Activated T-cell treated with anti-CD3 and anti-CD28 coated beads, Interleukin-2, amount 50 U/mL, for 1 hour (primary cell): ENCODE measurements at places on chromosomes 16 and 17.

DNA sequence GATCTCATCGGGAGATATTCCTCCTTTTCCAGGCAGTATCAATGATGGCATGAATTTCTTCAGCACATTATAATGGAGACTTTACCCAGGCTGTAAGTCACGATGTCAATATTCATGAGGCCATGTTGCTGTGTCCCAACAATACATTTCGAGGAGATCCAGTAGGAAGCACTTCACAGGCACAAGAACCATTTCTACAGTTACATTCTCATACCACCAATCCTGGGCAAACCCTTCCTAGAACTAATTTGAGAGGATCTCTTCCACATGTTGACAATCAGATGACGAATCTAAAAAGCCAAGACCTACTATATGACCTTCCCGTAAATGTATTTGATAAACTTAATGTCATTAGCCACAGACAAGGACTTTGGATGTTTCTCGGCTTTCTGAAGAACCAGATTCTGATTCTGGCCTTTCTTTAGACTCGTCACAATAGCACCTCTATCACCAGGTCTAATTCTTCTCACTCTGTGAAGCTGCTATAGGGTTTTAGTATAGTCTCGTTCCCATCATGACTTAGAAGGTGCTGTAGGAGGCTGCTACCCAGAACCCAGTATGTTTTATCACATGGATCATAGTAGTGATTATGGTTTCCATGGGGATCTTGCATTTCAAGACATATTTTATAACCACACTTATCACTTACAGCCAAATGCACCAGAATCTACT is 40.2 kb downstream of the C16orf87 start:
- no peak for DNase-seq

- no peak for DNase-seq
These were observed 19.5 kb upstream of the SLC5A10 start for GRCh38 chr17:18932360-18933055.

- no peak for DNase-seq
These were observed 91.7 kb downstream of the RPGRIP1L start for GRCh38 chr16:53612003-53612402.

- no peak for DNase-seq
These were observed 59.4 kb downstream of the CMC2 start for GRCh38 chr16:80947239-80947638.

DNA sequence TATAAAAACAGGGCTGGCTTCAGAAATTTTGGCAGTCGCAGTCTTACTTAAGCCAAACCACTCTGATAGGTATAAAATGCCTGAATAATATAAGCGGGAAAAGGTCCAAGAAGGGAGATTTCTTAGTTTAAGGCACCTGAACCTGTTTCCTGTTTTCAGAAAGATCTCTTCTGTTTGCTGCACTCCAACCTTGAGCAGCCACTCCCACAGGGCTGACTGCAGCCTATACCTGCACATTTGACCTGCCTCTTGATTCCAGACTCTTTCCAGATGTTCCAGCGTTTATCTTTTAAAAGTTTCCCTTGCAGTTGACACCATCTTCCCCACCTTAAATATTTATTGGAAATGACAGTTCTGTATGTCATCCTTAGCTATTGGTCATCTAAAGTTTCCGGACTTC is 132.2 kb downstream of the SKAP1 start:
- DNase-seq = no peak

DNA sequence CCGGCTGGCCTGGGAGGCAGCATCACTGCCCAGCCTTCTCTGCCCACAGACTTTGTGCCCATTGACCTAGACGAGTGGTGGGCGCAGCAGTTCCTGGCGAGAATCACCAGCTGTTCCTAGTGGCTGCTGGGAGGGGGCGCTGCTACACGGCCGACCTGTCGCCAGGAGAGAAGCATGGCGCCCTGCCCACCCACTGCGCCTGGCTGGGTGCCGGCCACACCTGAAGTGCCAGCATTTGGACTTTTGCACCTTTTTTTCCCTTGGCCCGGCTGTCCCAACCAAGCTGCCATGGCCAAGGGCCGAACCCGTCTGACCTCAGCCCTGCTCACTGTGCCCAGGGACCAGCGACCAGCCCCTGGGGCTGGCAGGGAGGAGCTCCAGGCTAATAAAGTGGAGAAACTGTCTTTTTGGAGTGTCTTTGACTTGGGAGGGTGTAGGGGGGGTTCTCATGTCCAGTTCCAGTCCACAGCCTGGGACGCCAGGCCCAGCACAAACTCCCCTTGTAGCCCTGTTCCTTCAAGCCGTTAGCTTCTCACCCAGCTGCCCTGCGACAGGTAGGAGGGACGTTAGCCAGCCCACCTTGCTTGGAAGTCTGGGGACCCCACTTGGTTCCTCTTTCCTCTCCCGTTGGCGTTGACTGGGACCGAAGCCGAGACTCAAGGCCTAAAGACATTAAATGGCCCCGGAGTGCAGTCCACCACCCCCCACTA is 939 bp upstream of the WDR90 start:
- DNase-seq = peak; percentile 41

GRCh38 chr17:48559122-48559839 is 14.4 kb upstream of the HOXB2 start:
- DNase-seq = no peak

DNA sequence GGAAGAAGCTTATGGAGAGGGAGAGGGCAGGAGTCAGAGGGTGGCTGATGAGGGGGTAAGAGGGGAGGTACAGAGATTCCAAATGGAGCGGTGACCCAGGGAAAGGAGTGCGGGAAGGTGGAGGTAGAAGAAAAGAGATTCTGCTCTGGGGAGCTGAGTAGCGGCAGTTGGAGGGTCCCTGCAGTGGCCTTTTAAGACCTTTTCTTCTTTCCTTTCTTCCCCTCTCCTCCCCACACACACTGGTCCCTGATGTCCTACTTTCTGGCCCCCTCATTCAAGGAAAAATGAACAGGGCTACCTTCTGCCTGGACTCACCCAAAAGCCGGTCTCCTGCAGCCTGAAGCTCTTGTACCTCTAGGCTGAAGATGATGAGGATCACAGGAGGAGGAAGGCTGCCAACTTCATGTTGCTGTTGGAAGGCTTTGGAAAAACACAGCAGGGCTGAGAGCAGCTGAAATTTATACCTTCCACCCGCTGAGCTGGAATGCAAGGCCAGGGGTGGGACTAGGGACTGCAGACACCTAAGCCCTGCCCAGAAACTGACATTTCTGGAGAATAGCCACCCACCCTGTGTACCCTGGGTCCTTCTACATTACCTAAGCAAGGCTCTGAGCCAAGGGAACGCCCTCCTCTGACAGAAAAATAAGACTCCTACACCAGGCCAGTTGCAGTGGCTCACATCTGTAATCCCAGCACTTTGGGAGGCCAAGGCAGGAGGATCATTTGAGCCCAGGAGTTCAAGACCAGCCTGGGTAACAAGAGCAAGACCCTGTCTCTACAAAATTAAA is 9.4 kb upstream of the HEATR6 start:
- no peak for DNase-seq

- no peak for DNase-seq
These were observed 66.0 kb downstream of the RPH3AL start for GRCh38 chr17:286571-286970.

GRCh38 chr17:63476854-63477479 is at the start of gene ACE:
TSS of gene ACE (plus strand) at chr17:63477061. CDS start at chr17:63477095, 34 bp downstream.
- DNase-seq = peak; percentile 52

- DNase-seq = no peak
These were observed 116.0 kb downstream of the MAP2K4 start for GRCh38 chr17:12136646-12137045.

DNA sequence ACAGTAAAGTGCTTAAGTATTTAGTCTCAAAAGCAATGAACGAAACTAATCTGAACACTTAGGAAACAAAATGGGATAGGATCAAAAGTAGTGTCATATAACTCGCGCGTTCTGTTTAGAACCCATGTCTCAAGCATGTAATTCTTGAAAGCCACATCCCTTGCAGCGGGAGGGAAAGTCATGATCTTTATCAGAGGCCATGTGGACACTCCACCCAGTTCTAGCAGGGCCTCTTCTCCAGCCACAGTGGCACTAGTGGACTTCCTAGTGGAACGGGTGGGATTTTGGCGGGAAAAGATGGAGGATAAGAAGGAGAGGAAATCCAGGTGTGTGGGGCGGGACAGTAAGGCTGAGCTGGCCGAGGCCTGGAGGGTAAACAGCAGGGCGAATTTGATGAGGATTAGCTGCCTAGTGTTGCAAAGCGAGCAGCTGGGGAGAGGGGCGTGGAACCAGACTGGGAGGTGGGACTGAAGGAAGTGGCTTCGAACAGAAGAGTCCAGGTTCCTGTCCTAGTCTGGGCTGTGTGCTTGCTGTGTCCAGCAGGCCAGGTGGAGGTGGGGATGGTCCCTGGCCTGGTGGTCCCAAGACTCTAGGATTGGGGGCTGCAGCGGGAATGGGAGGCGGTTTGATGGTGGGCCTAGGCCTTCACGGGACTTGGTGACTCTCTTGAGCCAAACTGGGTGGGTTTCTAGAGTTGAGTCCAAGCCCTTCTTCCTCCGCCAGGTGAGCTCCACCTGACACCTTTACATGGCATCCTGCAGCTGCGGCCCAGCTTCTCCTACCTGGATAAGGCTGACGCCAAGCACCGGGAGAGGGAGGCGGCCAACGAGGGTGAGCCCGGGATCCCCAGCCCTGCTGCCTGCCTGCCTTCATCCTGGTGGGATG is 15.9 kb downstream of the POLR3E start:
- no peak for DNase-seq

GRCh38 chr17:9138161-9138717 is 116.9 kb downstream of the NTN1 start:
- DNase-seq = no peak

GRCh38 chr16:29745853-29746345 is at the start of gene C16orf54:
TSS of gene C16orf54 (minus strand) at chr16:29745990. CDS start at chr16:29744951, 1,039 bp downstream.
- DNase-seq = peak; percentile 89

DNA sequence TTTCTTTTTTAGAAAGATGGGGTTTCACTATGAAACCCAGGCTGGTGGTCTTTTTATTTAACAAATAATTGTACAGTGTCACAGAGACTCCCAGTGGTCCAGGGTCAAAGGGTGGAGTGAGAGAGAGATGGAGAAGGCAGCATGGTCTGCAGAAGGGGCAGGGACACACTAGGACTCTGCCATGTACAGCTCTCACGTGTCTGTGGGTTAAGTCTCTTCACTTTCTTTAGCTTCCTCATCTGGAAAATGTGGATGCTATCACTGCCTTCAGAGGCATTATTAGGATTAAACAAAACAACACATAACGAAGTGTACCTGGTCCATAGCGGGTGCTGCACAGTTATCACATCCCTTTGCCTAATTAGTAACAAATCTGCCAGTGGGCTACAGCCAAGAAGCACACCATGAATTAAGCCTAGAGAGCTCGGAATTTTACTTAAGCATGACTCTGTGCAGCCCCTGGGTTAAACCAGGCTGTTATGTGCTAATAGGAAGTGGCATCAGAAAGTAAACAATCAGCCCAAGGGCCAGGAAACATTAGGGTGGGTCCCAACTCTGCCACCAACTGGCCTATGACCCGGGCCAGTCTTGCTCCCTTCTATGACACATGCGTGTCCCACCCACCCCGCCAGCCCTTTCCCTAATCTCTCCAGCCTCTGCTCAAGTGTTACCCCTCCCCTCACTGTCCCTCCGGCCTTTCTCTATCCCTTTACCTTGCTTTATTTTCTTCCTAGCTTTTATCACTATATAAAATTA is 13.9 kb downstream of the TOP3A start:
- DNase-seq = no peak

DNA sequence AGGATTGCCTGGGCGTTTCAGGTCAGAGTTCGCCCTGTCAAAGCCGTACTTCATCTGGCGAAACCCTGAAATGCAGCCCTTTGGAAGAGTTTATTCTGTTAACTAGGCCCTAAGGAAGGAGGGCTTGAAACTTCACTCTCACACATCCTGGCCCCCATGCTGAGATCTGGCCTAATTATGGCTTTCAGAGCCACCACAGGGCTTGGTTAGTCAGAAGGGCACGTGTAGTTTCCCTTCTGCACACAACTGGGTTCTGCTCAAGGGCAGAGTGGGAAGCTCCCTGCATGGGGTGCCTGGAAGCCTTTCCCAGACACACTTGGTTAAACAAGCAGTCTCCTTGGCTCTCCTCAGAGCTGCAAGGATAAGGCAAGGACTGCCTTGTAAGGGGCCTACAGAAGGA is 397.3 kb downstream of the SHISA9 start:
- no peak for DNase-seq

DNA sequence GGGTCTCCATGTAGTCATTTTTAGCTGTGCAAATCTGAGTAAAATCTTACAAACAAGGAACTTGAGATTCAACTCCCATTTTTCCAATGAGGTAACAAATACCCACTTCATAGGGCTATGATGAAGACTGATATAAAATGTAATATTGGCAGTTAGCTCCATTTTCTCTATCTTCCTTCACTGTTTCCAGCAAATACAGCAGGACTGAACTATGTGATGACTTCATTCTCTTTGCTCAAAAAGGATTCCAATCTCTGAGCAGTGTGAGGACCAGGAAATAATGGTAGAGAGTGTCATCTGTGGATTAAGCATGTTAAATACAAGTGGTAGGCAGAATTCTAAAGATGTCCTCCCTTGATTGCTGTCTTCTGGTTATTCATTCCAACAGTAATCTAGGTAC is 18.3 kb downstream of the RND2 start:
- no peak for DNase-seq

- no peak for DNase-seq
These were observed 352.6 kb downstream of the WWOX start for GRCh38 chr16:78452025-78452555.

GRCh38 chr16:78154729-78155461 is 55.4 kb downstream of the WWOX start:
- no peak for DNase-seq

DNA sequence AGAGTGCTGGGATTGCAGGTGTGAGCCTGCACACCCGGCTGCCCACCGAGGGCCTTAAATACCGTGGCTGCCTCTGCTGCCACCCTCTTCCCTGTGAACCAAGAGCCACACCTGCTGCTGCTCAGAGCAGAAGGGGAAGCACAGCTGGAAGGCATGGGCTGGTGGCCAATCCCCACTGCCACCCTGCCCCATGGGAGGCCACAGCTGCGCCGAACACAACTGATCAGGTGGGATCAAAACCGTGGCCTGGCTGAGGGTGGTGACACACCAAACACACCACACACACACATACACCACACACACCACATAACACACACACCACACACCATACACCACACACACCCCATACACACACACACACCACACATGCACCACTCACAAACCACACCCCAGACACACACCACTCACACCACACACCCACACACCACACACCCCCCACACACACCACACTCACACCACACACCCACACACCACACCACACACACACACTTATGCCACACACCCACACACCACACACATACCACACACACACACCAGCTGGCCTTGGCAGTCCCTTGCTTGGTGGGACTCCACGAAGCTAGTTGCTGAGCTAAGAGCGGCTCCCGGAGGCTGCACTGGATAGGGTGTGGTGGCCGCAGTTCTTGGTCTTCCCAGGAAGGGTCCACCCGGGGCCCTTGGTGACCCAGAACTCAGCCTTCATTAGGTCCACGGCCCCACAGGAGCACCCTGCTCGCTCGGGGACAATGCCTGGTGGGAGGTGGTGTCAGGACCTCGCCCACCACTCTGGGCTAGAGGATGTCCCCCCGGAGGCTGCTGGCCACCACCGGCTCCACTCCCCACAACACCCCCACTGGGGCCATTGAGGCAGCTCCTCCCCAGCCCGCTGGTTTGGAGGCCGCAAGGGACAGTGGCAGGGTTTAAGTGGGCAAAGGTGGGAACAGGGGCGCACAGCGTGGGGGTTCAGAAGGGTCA is 14.9 kb downstream of the CEP131 start:
- no peak for DNase-seq
